ENCODE measurements at places on chromosomes 13 and 19.

DNA sequence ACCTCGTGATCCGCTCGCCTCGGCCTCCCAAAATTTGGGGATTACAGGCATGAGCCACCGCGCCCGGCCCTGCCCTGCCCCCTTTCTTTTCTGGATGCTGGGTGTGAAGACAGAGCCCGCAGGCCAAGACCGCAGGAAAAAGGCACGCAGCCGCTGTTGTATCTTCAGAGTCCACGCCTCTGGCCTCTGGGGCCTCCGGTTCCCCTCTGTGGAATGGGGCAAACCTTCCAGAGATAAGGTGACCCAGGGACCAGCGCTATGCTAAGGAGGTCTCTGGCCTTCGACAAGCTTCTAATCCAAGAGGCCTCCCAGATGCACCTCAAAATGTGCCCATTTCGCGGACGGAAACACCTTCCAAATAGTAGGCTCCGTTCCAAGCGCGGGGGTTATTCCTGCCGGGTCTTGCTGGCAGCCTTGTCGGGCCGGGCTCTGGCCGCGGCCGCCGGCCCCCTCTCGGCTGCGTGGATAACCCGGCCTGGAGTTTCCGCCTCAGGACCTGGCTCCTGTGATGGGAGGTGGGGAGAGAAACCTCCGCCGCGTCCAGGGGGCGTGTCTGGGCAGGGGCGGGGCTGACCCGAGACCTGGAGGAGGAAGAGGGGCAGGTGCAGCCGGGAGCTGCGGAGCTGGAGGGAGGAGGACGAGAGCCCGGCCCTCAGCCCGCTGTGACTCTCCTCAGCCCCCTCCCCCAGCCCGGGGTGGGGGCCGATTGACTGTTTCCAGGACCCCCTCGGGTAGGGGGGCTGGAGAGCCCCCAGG is 13.1 kb downstream of the TJP3 start:
- peak; percentile 90 for DNase-seq

- no peak for DNase-seq
These were observed 46.0 kb downstream of the DNM2 start for GRCh38 chr19:10763828-10764339.

DNA sequence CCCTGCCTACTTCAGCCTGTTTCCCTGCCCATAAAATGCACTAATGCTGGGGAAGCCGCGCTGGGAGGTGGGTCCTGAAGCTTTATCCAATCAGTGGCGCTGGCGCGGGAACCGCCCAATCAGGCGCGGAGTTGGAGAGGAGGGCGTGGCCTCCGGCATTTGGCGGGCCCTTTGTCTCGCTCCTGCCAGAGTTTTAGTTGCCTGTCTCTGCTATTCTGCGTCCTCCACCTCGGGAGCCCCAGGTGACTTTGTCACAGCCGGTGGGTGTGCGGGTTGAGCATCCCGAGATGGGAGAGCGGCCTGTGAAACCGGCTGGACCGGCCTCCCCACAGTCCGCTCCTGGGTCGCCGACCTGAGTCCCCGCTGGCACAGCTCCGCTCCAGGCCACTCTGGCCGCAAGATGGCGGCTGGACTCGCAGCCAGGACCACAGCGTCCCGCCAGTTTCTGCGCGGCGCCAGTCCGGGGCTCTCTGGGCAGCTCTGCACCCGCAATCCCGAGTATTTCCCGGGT is 30.7 kb upstream of the ZNF429 start:
- peak; percentile 74 for DNase-seq

DNA sequence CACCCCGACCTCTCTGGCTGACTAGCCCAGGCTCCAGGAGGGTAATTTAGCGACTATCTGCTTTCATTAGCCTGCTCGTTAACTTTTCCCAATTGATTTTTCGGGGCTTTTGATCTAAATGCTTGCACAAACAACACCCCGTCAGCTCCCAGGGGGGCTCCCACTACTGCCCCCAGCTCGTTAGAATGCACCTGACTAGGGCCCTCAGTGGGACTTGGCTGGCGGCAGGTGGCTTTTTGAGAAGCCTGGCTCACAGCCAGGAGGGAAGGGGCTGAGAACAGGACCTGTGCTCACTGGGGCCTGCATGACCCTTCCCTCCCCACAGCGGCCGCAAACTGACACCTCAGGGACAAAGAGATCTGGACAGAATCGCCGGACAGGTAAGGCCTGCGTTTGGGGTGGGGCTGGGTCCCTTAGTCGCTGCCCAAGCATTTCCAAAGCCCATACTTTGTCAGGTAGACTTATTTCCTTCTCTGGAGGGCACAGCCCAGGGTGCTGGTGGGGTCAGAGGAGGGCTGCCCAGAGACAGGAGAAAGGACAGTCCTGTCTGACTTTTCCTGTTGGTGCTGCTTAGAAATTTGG is 7.6 kb upstream of the CD79A start:
- DNase-seq: no peak

DNA sequence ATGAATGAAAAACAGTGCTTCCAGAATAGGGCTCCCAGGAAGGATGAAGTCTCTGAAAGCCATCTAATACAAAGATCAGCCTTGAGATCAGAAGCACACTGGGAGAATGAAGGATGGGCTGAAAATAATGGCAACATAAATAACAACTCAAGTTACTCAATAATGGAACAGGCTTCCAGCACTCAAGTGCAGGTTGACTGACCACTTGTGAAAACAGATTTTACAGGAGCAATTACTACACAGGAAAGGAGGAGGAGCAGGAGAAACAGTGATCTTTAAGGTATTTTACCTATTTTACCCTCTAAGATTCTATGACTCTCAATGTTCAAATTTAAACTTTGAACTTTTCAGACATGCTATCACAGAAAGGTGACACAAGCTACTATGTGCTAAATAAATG is 106.0 kb downstream of the USP12 start:
- DNase-seq: no peak

DNA sequence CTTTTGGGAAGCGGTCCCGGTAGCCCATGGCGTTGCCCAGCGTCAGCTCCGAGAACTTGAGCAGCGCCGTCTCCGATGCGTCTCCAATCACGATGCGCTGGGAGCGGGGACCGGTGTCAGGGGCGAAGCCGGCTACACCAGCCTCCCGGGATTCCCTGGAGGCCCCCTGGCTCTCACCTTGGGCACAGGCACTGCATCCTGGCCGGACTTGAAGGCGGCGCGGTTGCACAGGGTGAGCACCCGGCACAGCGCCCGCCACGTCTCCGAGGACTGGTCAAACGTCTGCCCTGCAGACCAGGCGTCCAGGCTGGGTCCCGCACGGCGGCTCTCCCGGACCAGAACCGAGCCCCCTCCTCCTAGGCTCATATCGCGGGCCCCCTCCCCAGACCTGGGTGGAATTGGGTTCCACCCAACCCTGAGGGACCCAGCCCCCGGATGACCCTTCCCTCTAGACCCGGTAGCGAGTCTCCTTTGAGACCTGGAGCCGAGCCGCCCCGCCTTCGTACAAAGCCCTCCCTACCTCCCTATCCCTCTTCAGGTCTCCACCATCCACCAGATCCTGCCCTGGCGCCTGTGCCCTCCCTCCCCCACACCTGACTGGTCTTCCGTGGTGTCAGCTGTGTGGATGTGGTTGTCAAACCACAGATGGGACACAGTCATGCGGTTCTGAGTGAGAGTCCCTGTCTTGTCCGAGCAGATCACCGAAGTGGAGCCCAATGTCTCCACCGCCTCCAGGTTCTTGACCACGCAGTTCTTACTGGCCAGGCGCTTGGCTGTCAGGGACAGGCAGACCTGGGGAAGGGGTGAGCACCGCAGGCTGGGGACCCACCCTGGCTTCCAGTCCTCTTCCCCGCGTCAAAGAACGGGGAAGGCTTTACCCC is 4.8 kb downstream of the ATP4A start:
- DNase-seq: no peak

- DNase-seq: no peak
These were observed 618 bp downstream of the THSD8 start for GRCh38 chr19:12802267-12803106.

DNA sequence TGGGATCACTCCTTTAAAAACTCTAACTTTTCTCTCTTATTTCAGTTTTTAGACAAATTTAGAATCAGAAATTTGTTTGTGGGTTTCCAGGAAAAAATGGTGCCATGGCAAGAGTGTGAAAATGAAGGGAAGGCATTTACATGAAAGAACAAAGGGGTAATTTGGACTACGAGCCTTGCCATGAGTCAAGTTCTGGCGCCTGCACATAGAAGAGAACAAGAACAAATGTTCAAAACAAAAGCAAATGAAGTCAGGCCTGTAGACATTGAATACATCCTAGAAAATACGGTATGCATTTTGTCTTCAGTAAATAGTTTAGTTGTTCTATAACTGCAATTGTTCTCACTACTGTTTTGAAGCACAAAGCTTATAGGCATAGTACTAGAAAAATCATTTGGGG is 1390.5 kb downstream of the EFNB2 start:
- DNase-seq: no peak

DNA sequence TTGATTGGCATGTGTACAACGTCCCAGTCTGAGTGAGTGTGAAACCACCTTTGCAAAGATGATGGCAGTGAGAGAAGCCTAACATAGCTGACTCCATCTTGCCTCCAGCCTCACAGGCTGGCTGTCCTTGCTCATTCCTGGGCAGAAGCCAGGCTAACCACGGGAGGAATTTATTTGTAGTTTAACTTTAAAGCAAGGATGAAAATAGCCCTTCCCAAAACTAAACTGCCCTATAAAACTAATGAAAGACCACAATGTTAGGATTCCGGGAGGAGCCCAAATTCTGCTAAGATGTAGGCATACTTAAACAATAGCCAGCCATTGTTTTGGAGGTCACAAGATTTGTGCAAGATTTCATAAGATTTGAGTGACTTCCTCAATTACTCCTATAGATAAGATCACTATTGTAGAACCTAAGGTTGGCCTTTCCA is 96.6 kb upstream of the LSM14A start:
- DNase-seq: no peak

DNA sequence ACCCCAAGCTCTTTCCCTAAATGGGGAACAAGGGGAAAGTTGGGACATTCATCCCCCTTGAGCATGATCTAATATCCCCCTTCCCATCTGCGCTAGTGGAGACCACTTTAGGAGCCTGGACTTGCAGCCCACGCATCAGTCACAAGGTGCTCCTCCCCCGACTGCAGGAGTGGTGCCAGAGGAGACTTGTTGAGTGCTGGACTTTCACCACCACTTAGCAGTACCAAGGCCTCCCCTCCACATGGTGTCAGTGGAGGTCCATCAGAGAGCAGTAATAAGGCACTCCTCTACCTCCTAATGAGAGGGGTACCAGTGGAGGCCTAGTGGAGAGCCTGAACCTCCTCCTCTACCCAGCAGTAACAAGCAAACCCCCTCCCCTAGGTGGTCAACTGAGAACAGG is 22.5 kb downstream of the CAB39L start:
- peak; percentile 31 for DNase-seq

GRCh38 chr19:40797963-40798682 is 868 bp upstream of the EGLN2 start:
- peak; percentile 73 for DNase-seq

DNA sequence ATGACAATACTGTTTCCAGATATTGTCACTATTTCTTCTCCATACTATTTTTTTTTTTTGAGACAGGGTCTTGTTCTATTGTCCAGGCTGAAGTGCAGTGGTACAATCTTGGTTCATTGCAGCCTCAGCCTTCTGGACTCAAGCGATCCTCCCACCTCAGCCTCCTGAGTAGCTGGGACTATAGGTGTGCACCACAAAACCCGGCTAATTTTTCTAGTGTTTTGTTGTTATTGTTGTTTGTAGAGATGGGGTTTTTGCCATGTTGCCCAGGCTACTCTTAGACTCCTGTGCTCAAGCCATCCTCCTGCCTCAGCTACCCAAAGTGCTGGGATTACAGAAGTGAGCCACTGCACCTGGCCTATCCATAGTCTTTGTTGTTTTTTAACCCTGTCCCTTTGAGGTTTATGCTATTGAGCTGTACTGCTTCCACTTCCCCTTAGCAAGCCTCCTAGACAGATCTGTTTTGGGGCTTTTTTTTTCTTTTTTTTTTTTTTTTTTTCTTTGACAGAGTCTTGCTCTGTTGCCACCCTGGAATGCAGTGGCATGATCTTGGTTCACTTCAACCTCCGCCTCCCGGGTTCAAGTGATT is 27.6 kb upstream of the MAP3K10 start:
- DNase-seq: no peak

DNA sequence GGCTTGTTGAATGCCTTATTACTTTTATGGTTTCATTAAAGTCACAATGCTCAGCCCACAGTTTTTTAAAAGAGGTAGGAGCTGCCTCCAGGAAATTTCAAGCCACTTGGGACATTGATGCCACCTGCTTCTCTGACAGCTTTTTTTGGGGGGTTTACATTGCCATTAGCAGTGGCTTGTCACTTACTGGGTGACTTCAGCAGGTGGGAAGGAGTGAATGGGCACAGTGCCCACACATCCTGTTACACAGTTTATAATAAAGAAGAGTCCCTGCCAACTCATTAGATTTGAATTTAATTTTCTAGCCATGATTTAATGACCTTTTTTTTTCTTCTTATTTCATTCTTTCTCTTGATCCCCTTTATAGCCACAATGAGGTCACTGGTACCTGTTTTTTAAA is 61.0 kb downstream of the NHLRC3 start:
- DNase-seq: no peak

DNA sequence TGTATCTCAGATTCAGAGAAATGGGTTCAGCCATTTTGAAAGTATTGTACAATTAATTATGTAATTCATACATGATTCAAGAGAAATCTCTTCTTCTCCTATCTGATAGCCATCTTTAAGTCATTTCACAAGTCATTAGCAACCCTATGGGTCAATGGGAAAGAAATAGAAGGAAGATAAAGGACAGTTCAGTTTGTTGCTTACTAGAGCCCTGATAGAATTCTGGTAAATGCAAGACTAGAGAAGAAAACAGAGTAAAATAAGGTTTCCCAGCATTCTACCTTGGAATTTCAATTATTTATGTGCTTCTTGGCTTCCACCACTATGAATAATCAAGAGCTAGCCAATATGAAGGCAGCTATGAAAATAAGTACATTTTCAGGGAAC is 117.7 kb downstream of the LHFPL6 start:
- no peak for DNase-seq

GRCh38 chr19:48806818-48807589 is 3.8 kb downstream of the BCAT2 start:
- DNase-seq: no peak

- DNase-seq: no peak
These were observed 445.0 kb downstream of the MYO16 start for GRCh38 chr13:109074436-109074835.

DNA sequence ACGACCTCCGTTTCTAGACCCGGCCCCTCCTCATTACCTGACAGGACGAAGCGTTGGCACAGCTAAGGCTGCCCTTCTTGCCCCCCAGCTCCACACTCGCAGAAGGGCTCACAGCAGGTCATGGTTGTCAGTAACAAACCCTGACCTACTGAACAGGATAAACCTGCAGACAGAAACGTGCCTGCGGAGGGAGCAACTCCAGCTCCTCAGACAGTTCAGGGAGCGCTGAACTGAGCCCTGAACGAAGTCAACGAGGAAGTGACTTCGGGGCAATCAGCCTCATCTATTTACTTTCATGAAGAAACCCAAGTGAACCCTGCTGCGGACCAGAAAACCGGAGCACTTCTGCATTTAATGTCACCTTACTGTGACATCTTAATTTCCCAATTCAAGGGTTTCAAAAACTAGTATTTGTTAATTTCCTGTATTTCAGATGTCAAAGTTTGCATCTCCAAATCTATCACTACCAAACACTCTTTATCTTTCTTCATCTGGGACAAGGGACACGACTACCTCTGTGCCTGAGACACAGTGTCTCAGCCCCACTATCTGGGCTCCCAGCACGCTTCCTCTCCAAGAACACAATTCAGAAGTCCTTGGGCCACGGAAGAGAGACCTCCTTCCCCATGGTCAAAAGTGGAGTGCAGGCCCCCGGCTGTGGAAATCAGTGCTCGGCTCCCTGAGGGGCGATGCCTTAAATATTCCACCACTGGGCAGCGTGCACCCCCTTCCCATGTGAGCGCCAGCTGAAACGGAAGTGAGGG is 40.2 kb downstream of the CARS2 start:
- no peak for DNase-seq

Measured in CD4-positive, alpha-beta T cell treated with Interleukin-2 at 100 ng/mL for 4 hours (primary cell).